ENCODE measurements at places on chromosomes 6 and 20.

- no peak for DNase-seq
Measured at GRCh38 chr6:15183979-15184378, 61.9 kb upstream of the JARID2 start.

DNA sequence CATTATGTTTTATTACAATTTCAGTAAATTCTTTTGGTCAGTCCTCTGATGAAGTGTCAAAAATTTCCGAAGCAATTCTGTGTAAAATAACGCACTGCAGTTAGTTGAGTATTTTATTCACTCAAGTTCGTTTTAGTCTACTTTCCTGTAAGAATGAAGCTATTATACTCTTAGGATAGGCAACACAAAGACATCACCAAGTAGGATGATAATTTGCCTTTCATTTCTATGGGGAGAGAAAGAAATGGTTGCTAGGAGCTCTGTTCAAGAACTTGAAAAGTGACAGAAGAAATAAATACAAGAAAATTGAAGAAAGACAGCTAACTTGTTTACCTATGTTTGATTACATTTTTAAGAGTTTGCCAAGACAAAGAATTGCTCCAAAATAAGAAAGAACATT is 290.4 kb downstream of the EYS start:
- DNase-seq, result no peak

GRCh38 chr6:148367411-148368024 is 24.9 kb downstream of the SASH1 start:
- DNase-seq, result no peak

DNA sequence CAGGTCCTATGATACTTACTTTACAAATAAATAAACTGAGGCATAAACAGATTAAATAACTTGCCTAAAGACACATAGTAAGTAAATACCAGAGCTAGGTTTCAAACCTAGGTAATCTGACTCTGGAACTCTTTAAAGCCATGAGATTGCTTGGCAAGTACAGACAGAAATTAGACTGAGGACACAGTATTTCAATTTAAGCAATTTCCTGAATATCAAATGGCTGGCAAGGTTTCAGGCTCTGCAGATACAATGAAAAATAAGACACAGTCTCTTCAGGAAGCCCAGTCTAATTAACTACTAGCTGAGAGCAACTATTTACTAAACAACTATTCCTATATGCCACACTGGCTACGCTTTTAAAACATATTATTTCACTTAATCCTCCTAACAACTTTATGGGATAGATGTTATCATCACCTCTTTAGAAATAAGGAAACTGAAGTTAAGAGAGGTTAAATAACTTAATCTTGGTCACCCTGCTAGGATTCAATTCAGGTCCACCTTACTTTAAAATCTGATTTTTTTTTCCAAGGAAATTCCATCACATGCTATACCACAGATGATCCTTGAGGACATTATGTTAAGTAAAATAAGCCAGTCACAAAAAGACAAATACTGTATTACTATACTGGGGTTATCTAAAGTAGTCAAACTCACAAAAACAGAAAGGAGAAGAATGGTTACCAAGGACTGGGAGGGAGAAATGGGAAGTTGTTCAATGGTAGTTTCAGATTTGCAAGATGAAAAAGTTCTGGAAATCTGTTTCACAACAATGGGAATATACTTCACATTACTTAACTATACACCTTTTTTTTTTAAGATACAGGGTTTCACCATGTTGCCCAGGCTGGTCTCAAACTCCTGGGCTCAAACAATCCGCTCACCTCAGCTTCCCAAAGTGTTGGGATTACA is 4.1 kb downstream of the TRPC4AP start:
- DNase-seq, result no peak

DNA sequence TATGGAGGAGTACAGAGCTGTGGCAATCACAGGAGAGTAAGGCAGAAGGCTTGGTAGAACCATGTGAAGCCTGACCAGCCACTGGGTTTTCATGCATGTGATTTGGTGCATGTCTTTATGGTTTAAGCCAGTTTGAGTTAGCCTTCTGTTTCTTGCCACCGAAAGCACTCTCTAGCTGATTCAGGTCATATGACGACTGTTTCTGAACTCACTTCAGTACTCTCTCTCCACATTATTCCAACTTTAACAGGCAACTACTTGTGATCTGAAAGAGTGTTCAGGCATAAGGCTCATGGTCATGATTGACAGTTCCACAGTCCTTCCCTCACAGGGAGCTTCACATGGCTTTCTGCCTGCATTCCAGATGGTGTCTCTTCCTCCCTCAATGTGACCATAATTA is 63.3 kb upstream of the TAB2 start:
- DNase-seq, result peak; percentile 68

GRCh38 chr6:17485946-17486345 is 92.6 kb downstream of the CAP2 start:
- no peak for DNase-seq

- no peak for DNase-seq
Measured at GRCh38 chr6:110746680-110747079, 68.6 kb downstream of the CDK19 start.

- DNase-seq, result peak; percentile 21
Measured at GRCh38 chr20:23298926-23299672, 51.5 kb upstream of the NXT1 start.

- no peak for DNase-seq
Measured at GRCh38 chr20:1881240-1881835, 13.9 kb upstream of the SIRPA start.

DNA sequence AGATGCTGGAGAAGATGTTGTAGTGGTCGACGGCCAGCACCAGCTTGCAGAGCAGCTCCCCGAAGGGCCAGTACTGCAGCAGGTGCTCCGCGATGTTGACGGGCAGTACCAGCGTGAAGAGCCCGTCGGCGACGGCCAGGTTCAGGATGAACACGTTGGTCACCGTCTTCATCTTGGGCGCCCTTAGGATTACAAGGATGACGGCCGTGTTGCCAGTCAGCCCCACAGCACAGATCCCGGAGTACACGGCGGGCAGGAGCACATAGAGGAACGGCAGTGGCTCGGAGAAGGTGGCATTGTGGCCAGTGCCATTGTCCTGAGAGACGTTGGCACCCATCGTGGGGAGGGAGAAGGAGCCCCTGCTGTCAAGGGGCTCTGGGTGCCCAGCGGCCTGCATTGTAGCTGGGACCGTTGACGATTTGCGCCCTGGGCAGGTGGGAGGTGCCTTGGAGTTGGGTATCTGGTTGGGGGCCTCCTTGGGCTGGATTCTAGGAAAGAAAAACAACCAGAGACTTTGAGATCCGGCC is 867 bp downstream of the NPBWR2 start:
- no peak for DNase-seq

DNA sequence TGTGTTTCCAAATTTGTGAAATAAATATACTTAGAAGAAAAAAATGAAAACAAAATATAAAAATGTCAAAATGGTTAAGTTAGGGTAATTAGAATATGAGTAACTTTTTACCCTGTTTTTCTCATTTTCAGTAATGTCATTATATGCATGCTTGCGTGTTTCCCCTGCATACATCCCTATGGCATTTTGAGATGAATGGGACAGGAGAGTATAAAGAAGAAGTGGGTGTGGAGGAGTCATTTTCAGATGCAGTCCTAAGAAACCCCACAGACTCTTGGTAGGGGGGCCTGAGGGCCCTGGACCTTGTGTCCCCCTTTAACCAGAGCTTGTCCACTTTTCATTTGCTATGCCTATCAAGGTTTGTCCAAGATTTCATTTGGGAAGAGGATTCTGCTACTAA is 77.2 kb downstream of the FOXO3 start:
- DNase-seq, result no peak

- DNase-seq, result no peak
Measured at GRCh38 chr6:139987091-139987490, 612.6 kb upstream of the CITED2 start.

DNA sequence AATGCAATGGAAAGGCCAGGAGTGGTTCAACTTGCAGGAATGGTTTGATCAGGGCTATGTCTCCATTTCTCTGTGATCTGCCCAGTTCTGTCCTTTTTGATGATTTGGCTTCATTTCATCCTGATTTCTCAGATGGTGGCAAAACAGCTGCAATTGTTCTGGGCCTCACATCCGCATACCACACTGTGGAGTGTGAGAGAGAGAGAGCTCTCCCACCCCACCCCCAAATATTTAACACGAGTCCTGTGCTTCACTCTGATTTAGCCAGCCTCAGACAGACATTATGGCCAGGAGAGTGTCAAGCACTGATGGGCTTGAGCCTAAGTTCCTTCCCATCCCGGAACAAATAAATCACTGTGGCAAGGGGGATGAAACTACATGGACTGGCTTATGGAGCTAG is 284.6 kb downstream of the CDC5L start:
- no peak for DNase-seq

DNA sequence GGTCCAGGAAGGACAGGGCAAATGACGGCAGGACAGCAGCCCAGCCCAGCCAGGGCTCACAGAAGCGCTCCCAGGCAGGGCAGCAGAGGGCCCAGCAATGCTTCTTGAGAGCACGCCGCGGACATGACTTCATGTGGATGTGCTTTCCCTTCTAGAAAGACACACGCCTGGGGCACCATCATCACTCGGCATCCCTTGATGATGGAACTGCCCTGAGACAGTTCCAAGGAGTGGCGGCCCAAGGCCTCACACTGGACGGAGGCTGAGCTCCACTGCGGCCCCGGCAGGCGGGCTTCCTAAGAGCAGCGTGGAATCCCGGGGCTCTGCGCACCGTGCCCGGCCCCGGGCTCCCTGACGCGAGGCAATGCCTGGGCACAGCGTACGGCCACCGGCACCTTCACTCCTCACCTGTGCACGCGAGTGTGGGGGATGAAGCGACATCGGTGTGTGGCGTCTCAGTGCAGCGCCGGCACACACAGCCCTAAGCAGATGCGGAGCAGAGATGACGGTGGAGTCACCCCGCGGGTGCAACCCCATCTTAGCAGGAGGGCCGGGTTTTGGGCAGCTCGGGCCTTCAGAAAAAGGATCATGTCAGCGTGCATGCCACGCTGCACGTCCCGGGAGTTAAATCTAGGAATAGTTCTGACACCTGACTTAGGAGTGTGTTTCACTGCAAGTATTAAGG is 86.6 kb downstream of the THBS2 start:
- DNase-seq, result no peak

DNA sequence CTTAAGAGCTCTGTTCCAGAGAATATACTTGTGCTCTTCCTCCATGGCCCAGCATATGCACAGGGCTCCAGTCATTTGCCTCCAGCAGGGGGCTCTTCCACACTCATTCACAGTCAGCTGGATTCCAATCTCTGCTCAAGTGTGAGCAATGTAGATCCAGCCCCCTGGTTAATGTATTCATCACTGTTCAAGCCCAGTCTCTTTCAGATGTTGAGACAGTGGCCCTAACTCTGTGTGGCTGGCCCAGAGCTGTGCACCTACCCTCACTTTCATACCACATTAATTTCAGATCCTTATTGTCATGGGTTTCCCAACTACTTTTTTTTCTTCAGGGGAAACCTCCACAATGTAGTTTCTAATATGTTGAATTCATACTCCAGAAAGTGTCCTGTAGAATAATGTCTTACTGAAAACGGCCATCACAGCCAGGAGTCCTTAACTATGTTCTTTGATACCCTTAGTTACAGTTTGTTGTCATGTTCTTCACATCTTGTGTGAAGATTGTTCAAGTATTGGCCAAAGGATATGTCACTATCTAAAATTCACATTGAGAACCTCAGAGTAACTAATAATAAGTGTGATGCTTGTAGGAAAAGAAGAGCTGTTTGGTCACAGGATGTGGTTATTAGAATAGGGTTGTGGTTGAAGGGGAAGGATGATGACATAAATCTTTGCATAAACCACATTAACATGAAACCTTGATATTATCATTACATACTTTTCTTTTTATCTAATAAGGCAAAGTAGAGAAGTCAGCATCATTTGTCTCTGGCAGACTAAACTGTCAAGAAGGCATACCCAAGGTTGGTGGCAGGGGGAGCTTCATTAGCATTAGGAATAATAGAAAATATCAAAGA is 14.4 kb upstream of the HLA-DQA1 start:
- DNase-seq, result peak; percentile 54

DNA sequence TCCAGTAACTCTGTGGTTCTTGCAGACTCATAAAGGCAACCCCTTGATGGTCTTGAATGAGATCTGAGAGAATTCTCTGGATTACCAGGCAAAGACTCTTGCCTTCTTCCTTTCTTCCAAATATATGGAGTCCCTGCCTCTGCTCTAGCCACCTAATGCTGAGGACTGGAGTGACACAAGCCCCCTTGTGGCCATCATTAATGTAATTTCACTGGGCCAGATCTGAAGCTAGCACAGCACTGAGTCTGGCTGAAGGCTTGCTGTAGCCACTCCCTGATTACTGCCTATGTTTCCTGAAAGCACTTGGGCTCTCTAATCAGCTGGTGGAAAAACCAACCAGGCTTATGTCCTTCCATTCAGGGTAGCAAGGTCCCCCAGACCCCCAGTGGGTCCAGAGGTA is 559.3 kb upstream of the IRAK1BP1 start:
- peak; percentile 23 for DNase-seq

GRCh38 chr6:132961610-132962009 is 147.2 kb downstream of the RPS12 start:
- peak; percentile 55 for DNase-seq

DNA sequence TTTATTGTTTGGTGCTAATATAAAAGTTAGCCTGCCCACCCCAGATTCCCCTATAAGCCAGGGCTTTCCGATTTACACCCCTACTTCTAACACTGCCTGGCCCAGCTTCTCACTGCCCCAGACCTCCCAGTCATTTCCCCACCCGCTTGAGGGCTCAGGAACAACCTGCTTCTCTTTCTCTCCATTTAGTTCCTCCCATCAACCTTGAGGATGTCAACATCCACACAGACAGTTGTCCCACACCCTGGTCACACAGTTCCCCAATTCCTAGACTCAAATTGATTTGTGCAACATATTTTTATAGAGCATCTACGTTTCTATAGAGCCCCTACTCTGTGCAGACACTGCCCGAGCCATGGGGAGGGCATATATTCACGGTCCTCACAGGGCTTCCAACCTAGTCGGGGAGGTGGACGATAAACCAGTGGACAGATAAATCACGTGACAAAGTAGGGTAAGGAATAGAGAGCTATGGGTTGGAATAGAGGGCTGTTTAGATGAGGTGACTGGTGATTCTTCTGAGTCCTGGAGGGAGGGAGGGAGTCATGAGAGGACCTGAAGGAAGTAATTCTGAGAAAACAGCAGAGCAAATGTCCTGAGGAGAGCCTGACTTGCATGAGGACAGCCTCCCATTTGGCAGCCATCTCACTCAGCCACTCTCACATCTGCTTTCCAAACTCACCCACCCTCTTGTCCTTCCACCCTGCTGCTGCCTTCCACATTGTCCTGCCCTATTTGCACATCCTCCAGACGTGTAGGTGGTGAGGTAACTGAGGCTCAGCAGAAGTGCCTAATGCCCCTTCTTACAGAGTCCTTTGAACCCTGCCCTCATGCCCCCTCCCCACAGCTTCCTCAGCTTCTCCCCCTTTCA is 6.3 kb downstream of the GABRR2 start:
- DNase-seq, result no peak

DNA sequence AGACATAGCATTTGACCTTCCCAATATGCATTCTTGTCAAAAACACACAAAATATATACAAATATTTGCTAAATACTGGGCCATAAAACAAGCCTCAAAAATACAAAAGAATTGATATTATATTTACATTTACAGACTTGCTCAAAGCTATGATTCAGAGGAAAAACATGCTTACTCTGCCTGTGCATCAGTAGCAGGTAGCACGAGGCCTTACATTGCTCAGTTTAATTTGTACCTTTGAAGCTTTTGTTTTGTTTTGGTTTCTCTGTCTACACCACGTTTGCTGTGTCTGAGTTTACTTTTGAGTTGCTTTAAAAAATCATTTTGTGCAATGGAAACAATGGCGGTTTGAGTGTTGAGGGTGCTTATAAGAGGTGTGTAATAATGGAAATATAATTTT is 99.3 kb downstream of the PHF3 start:
- DNase-seq, result no peak

GRCh38 chr6:112562301-112563231 is 215.4 kb downstream of the RFPL4B start:
- no peak for DNase-seq

GRCh38 chr6:4021854-4022695 is 56.9 kb downstream of the FAM217A start:
- peak; percentile 65 for DNase-seq

All from SK-MEL-5 (cell line).